ENCODE measurements at places on chromosomes 1 and 21.

GRCh38 chr1:86069757-86070145 lies 86.8 kb downstream of the COL24A1 start:
- no peaks in the 10 kb centered on the region for H3K27me3 ChIP-seq
- DNase-seq: no peak
- H3K36me3 ChIP-seq: peaks cover 3% of the 10 kb centered on the region
- no peak overlapping the region for H3K27ac ChIP-seq
- H3K4me3 ChIP-seq: no peak overlapping the region

- DNase-seq: no peak
- H3K27ac ChIP-seq: no peak overlapping the region
- peaks cover 6% of the 10 kb centered on the region for H3K4me1 ChIP-seq
Measured at GRCh38 chr1:203992440-203992839, 80.5 kb upstream of the SOX13 start.

DNA sequence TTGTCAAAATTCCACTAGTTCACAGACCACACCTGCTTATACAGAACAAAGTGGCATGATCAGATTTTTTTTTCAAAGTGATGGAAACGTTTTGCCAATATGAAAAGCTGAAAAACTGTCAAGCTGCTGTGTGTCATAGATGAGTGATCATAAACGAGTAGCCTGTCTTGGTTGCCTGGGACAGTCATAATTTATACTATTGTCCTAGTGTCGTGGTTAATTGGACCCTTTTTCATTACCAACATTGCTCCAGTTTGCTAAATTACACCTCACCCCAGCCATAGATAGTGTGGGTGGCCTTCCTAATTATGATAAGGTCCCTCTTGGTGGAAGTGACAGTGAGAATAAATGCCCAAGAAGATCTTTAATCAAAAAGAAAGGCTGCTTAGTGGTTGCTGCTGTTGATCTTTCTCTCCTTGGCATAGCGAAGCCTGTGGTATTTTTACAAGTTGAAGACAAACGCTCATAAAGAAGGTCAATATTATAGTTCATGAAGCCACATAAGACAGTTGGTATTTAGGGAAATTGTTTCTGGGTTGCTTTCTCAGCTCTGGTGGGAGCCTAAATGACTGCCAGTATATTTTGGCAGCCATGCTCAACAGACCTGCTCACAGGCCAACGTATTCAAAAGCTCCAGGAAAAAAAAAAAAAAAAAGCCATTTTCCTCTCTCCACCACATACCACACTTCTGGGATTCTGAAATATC lies 478.1 kb downstream of the PLA2G4A start:
- no peak overlapping the region for H3K27ac ChIP-seq
- no peaks in the 10 kb centered on the region for H3K27me3 ChIP-seq
- H3K36me3 ChIP-seq: no peaks in the 10 kb centered on the region
- H3K4me1 ChIP-seq: no peaks in the 10 kb centered on the region
- DNase-seq: no peak

DNA sequence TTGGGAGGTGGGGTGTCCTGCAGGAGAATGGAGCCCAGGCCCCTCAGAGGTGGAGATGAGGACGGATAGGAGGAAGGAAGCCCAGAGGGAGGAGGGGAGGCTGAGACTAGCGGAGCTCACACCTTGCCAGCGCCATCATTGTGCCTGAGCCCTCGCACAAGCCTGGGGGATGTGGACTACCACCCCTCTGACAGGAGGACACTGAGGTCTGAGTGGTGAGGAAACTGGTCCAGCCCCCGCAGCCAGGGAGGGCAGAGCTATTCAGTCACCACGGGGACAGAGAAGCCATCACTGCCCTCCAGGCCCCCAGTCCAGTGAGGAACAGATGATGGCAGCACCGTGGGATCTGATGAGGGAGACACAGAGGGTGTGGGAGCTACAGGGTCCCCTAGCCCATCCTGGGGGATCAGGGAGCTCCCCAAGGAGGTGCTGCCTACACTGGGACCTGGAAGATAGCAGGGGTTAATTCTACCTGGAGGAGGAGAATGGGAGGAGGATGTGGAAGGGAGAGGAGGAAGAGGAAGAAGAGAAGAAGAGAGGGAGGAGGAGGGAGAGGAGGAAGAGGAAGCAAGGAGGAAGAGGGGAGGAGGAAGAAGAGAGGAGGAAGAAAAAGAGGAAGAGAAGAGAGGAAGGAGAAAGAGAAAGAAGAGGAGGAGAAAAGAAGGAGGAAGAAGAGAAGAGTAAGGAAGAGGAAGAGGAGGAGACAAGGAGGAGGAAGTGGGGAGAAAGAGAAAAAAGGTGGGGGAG lies 31.0 kb downstream of the MATN1 start:
- no peak overlapping the region for H3K4me3 ChIP-seq
- H3K27me3 ChIP-seq: peaks cover 32% of the 10 kb centered on the region
- no peaks in the 10 kb centered on the region for H3K36me3 ChIP-seq
- DNase-seq: no peak

- H3K27ac ChIP-seq: no peak overlapping the region
- H3K27me3 ChIP-seq: peaks cover 41% of the 10 kb centered on the region
- H3K4me3 ChIP-seq: no peak overlapping the region
- no peaks in the 10 kb centered on the region for H3K36me3 ChIP-seq
Measured at GRCh38 chr1:12692967-12693782, 22.7 kb upstream of the AADACL3 start.

- H3K36me3 ChIP-seq: no peaks in the 10 kb centered on the region
- H3K27ac ChIP-seq: no peak overlapping the region
- no peak for DNase-seq
- H3K4me3 ChIP-seq: no peak overlapping the region
Measured at GRCh38 chr1:240309769-240310168, 218.1 kb downstream of the FMN2 start.

- DNase-seq: no peak
- no peaks in the 10 kb centered on the region for H3K27me3 ChIP-seq
- H3K4me1 ChIP-seq: peaks cover 26% of the 10 kb centered on the region
Measured at GRCh38 chr1:12339396-12339795, 109.6 kb downstream of the VPS13D start.

- H3K4me1 ChIP-seq: no peaks in the 10 kb centered on the region
- H3K27me3 ChIP-seq: peaks cover 9% of the 10 kb centered on the region
- DNase-seq: no peak
- H3K27ac ChIP-seq: no peak overlapping the region
Measured at GRCh38 chr1:7587773-7588456, 183.2 kb upstream of the VAMP3 start.

- H3K36me3 ChIP-seq: no peaks in the 10 kb centered on the region
- H3K27ac ChIP-seq: no peak overlapping the region
- peaks cover 4% of the 10 kb centered on the region for H3K4me1 ChIP-seq
- DNase-seq: no peak
Measured at GRCh38 chr1:94827434-94827833, 7.3 kb downstream of the SLC44A3 start.

DNA sequence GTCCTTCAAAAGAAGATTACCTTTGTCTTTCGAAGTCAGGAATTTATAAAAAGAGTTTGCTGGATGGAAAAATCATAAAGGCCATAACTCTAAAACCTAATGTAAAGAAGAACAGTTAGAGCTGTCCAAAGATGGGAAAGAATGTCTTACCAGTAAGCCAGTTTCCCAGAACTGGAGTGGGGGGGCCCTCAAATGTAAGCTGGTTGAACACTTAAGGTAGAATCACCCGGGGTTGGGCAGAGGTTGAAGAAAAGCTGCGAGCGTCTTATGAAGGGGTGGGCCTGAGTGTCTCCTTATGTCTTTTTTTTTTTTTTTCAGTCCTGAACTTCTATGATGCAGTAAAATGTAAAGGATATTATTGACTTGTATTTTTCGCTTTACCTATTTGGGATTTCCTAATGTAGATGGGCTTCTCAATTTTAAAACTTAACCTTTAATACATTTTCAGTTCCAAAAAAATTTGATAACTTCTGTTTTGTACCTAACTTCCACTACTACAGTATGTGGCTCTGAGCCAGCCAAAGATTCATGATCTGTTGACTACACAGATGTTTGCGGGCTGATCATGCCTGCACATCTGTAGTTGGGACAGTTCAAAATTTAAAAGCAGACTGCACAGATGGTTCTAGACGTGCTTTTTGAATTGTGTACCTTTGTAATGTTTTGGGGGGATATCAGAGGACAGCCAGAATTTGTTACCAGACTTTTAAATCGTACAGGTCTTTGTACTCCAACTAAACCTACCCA lies 43.6 kb downstream of the NFYC start:
- peaks cover 16% of the 10 kb centered on the region for H3K36me3 ChIP-seq
- peaks cover 44% of the 10 kb centered on the region for H3K4me1 ChIP-seq
- no peaks in the 10 kb centered on the region for H3K27me3 ChIP-seq
- H3K4me3 ChIP-seq: no peak overlapping the region

- H3K36me3 ChIP-seq: no peaks in the 10 kb centered on the region
- H3K4me1 ChIP-seq: peaks cover 18% of the 10 kb centered on the region
- H3K27ac ChIP-seq: no peak overlapping the region
Measured at GRCh38 chr1:229068270-229068987, 202.5 kb upstream of the RAB4A start.

GRCh38 chr1:36705629-36706028 lies 222.9 kb upstream of the CSF3R start:
- no peak for DNase-seq
- no peak overlapping the region for H3K4me3 ChIP-seq
- peaks cover 2% of the 10 kb centered on the region for H3K36me3 ChIP-seq

- peak; percentile 46 for DNase-seq
- peaks cover 18% of the 10 kb centered on the region for H3K36me3 ChIP-seq
- H3K27me3 ChIP-seq: no peaks in the 10 kb centered on the region
Measured at GRCh38 chr1:15501208-15502032, 22.6 kb downstream of the CASP9 start.

- H3K27ac ChIP-seq: no peak overlapping the region
- no peak for DNase-seq
- H3K4me1 ChIP-seq: no peaks in the 10 kb centered on the region
- H3K4me3 ChIP-seq: no peak overlapping the region
Measured at GRCh38 chr1:21638531-21639341, 30.4 kb downstream of the RAP1GAP start.

DNA sequence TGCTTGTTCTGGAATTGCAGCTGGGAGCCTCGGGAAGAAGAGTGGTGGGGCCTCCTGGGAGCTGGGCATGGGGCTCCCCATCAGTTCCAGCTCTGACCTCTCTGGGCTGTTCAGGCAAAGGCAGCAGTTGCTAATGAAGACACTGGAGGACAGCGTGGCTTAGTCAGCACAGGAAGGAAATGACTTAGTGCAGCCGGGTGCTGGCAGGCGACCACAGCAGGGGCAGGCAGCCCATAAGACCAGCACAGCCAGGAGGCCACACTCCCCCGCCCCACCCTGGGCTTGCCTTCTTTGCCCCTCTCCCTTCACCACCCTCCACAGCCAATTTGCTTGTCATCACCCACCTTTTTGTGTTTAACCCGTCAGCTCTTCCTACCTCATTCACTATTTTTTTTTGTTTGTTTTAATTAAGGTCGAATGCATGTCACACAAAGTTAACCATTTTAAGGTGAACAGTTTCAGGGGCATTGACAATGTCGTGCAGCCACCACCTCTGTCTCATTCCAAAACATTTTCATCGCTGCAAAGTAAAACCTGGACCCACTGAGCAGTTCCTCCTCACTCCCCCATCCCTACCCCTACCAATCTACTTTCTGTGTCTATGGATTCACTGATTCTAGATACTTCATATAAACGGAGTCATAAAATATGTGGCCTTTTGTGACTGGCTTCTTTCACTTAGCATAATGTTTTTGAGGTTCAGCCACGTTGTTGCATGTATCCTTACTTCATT lies 10.9 kb downstream of the OLIG2 start:
- H3K27ac ChIP-seq: peak overlapping the region; percentile 39
- no peaks in the 10 kb centered on the region for H3K36me3 ChIP-seq
- H3K27me3 ChIP-seq: peaks cover 24% of the 10 kb centered on the region
- peak overlapping the region; percentile 56 for H3K4me3 ChIP-seq
- H3K4me1 ChIP-seq: peaks cover 15% of the 10 kb centered on the region
- DNase-seq: peak; percentile 22

DNA sequence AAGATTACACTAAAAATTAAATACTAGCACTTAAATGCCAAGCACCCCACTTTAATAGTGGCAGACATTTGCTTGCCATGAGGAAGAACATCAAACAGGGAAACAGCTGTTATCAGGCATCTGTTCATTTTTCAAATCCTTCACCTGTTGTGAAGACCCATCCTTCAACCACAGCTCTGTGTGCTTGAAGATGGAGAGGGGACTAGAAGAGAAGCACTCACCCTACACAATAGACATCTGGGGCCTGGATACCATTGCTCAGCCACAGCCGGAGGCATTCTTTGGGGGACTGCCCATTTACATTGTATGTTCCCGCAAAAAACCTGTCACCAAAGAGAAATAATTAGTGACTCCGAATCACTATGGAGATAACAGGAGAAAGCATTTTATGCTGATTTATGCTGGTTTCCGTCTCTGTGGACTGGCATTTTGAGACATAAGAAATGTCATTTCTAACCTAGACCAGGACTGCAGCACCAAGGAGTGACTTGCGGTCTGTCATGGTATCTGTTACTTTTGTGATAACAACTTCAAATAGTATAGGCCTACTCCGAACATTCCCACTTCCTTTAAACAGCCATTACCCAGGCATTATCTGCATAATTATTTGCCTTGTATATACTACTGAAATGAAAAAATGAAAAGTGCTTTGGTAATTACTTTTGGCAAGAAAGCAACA lies 28.8 kb upstream of the MTF1 start:
- no peaks in the 10 kb centered on the region for H3K27me3 ChIP-seq
- no peak for DNase-seq
- peaks cover 61% of the 10 kb centered on the region for H3K36me3 ChIP-seq
- H3K27ac ChIP-seq: no peak overlapping the region
- no peak overlapping the region for H3K4me3 ChIP-seq
- H3K4me1 ChIP-seq: no peaks in the 10 kb centered on the region

DNA sequence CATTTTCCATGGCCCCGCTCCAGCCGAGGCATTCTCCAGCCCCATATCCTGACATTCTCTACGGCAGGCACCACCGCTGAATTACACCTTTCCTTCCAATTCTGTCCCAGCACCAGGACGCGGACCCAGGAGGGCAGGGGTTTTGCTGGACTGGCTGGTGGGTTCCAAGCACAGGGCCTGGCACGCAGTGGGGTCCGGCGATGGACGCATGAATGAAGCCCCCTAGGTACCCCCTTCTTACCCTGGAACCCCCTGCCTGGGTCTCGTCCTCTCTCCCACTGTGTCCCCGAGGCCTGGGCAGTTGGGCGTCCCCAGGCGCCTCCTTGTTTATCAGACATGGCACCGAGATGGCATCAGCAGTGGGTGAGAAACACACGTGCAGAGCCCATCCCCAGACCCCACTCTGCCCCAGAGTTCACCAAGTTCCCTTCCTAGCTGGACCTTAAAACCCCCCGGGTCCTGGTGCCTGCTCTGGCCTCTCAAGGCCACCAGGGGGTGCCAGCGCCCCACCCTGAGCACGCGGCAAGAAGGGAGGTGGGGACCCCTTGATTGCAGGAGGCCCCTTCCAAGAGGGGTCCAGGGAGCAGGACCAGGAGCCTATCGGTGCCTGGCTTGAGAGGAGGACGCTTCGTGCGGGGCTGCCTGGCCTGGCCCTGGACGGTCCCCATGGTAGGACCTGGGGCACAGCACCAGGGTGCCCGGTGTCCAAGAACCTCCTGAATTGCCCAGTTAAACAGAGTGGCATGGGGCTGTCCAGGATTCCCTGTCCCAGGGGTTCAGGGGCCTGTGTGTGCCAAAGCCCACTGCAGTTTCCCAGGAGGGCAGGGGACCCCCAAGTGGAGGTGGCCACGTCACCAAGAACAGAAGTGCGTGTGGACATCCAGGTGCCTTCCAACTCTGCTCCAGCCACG lies 46.1 kb downstream of the MEGF6 start:
- H3K27ac ChIP-seq: no peak overlapping the region
- DNase-seq: peak; percentile 35
- H3K4me1 ChIP-seq: no peaks in the 10 kb centered on the region
- peaks cover 20% of the 10 kb centered on the region for H3K27me3 ChIP-seq
- no peak overlapping the region for H3K4me3 ChIP-seq
